Glutamatergic neuron (in vitro differentiated cells): ENCODE measurements at places on chromosomes 4 and X.

GRCh38 chr4:139374251-139374650, 72.0 kb upstream of the NDUFC1 start:
- DNase-seq = no peak

- DNase-seq = no peak
Observed at GRCh38 chr4:101328063-101328602, 19.2 kb downstream of the PPP3CA start.

- no peak for DNase-seq
Observed at GRCh38 chr4:47500776-47501175, 15.7 kb downstream of the ATP10D start.

DNA sequence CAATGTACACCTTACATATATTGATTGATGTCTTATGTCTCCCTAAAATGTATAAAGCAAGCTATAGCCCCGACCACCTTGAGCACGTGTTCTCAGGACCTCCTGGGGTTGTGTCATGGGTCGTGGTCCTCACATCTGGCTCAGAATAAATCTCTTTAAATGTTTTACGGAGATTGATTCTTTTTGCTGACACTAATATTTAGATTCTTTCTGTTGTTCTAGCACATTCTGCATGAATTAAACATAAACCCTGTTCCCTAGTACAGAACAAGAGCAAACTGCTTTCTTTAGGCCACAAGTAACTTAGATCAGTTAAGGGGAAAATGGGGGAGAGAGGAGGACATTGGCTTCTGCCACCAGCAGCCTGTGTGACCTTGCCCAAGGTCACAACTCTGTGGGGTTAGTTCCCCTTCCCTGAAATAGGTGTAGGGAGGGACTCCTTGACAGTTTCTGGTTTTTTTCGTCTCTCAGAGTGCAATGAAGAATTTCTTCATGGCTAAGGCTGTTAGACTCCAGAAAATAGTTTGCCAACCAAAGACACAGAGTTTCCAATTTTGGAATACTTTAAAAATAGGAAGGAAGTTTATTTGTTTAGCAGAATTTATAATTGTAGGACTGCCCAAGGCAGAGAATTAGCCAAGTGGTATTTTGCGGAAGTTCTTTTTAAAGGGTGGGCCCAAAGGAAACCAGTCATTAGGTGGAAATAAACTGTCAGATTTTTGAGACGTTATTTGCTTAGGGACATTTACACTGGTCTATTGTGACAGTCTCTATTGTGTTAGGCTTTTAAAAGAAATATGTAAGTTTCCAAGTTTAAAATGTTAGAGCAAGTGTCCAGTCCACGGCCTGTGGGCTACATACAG, 29.4 kb downstream of the PTTG2 start:
- DNase-seq = no peak

DNA sequence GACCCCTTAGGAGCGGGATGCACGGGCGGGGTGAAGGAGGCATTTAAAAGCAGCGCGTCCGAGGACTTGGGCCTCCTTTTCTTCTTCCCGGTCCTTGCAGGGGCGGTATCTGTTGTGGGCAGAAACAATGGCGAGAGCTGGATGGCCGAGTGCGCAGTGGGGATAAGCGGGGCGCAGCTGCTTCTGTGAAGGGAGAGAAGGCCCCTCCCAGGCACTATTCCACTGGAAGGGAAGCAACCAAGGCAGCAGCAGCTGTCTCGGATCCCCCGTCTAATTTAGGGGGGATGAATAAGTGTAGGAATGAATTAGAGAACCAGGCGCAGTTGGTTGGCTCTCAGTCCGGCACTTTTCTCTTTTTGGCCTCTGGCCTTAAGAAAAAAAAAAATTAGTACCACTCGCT, 995 bp downstream of the SMARCA5 start:
- DNase-seq = peak; percentile 77

DNA sequence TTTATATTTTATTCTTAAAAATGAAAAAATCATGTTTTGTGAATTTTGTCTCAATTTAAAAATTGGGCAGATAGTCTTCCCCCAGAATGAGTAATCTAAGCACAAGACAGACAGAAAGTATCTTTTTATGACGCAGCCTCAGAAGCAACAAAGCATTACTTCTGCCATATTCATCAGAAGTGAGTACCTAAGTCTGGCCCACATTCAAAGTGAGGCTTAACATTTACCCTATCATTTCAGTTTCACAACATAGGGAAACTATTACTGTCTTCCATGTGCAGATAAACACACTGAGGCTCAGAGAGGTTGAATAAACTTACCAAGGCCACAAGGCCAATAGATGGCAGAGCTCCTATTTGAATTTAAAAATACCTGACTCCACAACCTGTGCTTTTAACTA, 4.4 kb upstream of the PRDX4 start:
- DNase-seq = no peak

DNA sequence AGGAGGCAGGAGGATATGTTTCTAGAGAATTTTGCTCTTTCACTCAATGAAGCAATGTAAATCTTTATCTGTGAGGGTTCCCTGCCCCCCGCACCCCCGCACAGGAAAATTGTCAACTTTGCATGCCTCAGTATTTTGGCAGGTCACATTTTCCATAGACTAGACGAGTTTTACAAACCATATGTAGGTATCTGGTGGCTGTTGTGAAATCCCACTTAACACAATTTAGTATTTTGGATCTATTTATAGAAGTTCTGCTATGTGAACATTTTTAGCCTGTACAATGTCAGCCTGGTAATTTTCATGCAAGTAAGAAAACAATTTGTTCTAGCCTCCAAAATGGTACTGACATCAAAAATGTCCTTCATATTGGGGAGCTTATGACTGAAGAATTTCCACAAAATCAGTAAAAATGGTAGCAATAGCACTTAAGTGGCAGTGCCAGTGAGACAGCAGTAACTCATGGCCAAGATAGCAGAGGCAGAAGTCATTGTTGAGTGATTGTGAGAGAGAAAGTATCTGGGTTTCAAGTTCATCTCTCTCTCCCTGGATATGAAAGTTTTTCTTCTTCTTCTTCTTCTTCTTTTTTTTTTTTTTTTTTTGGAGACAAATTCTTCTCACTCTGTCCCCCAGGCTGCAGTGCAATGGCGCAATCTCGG, 12.4 kb upstream of the FRYL start:
- DNase-seq = no peak

DNA sequence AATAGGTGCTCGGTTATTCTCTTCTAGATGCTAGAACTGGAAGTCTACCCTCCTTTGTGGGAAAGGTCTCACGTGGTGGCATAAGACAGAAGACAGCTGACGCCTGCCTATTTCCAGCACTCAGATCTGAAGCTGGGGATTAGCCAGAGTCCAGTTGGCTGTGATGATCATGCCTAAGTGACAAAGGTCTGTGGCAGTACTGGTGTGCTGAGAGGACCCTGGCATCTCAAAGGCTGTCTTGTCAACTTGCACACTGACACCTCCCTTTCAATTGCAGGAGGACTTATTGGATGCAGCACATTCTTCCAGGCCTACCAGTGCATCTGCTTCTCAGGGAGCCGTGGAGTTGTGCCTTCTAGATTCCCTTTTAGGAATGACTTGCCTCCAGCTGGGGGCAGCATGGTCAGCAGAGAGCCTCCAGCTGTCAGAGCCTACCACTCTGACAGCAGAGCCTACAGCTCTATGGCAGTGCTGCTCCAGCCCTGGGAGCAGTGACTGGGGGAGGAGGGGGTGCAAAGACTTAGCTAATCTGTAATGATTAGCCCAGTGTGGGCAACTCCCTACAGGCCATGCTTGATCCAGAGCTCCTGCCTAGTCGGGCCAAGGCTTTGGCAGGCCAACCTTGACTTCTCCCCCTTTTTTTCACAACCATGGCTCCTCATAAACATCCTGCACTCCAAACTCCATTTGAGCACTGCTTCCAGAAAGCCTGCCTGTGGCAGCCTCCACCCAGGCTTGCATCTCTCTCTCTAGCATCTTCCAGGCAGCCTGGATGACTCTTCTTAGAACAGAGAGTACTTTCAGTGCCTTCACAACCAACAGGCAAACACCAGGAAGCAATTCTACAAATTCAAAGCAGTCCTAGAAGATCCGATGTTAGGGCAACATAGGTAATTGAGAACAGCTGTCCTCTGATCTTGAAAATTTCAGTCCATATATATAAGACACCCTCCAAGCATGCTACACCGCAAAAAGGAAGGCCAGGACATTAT, 13.8 kb upstream of the FGFBP2 start:
- DNase-seq = peak; percentile 30

DNA sequence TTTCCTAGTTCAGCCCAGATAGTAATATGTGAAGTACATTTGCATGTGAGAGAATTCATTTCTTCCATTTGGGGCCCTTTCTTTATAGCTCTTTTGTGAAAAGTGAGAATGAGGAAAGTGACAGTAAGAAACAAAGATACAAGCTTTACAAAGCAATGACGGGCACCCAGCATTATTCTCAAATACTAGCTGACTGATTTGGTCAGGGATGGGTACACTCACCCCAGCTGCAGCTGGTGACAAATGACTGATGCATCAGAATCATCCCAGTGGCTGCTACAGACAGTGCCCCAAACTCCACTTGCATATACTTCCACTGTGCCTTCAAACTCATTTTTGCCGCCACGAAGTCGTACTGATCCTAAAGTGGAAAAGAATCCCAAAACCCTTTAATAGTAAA, 14.8 kb downstream of the PRSS12 start:
- no peak for DNase-seq

GRCh38 chrX:110252711-110253110, 65.2 kb downstream of the AMMECR1 start:
- no peak for DNase-seq

- DNase-seq = no peak
Observed at GRCh38 chrX:74147439-74147838, 156.5 kb upstream of the ZCCHC13 start.

- no peak for DNase-seq
Observed at GRCh38 chr4:134117392-134118183, 84.0 kb downstream of the PABPC4L start.

DNA sequence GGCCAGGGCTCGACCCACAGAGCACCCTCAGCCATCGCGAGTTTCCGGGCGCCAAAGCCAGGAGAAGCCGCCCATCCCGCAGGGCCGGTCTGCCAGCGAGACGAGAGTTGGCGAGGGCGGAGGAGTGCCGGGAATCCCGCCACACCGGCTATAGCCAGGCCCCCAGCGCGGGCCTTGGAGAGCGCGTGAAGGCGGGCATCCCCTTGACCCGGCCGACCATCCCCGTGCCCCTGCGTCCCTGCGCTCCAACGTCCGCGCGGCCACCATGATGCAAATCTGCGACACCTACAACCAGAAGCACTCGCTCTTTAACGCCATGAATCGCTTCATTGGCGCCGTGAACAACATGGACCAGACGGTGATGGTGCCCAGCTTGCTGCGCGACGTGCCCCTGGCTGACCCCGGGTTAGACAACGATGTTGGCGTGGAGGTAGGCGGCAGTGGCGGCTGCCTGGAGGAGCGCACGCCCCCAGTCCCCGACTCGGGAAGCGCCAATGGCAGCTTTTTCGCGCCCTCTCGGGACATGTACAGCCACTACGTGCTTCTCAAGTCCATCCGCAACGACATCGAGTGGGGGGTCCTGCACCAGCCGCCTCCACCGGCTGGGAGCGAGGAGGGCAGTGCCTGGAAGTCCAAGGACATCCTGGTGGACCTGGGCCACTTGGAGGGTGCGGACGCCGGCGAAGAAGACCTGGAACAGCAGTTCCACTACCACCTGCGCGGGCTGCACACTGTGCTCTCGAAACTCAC, 3.6 kb downstream of the MID1IP1 start:
- peak; percentile 34 for DNase-seq

- no peak for DNase-seq
Observed at GRCh38 chr4:11505221-11505971, 76.7 kb upstream of the HS3ST1 start.

DNA sequence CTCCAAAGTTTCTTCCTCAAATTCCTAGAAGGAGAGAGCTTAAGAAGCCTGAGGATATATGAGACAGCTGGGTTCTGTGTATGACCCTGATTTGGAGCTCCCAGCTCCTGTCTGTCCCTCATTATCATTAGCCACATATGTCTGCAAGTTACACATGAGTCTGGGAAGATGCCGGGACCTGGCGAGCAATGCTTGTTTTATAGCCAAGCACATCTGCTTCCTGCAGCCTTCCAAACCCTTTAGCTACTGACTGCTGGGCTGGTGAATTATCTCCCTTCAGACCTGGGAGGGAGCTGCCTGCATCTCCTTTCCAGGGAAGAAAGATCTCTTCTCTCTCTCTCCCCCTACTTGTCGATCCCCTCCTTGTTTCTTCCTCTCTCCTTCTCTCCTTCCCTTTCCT, 556.7 kb upstream of the BOD1L1 start:
- no peak for DNase-seq

DNA sequence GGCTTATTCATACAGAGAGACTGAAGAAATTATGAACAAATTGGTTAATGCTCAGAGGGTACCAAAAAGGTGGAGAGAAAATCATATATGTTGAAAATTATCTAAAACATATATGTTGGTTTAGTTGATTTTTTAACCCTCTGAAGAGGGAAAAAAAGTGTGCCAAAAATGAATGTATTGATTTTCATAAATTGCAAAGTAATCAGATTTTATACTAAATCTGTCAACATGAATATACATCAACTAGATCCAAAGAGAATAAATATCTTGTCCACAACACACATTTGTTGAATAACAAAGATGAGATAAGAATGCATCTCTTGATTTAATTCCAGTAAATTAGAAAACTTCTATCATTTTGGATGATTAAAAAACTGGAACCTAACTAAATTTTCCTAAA, 125.3 kb upstream of the TACR3 start:
- no peak for DNase-seq

GRCh38 chr4:4440333-4441061, 53.6 kb downstream of the NSG1 start:
- DNase-seq = no peak

DNA sequence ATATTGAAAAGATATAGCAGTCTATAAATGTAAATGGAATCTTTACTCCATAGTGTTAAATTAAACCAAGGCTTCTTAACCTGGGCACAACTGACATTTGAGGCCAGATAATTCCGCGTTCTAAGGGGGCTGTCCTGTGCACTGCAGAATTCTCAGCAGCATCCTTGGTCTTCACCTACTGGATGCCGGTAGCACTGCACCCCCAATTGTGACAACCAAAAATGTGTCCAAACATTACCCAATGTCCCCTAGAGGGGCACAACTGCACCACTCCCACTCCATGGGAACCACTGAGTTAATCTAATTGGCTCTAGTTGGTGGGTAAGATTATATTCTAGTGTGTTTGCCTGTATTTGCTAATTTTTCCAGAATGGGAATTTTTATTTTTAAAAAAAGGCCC, 16.6 kb downstream of the AP1S2 start:
- DNase-seq = no peak

DNA sequence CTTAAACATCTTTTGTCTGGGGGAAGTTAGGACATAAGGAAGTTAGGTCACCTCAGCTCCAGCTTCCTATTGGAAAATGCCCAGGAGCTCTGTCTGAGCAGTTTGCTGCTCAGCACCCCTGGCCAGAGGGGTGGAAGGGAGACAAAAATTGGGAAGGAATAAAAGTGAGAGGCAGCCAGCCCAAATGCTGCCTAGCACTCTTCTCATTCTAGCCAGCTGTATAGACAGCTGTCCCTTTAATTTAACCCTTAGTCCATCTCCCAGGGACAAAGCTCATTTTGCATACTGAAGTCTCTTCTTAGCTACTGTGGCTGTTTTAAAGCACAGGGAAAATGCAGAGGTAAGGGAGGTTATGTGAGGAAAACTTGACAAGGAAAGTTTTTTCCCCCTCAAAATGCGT, 89.5 kb upstream of the CITED1 start:
- DNase-seq = no peak

- no peak for DNase-seq
Observed at GRCh38 chrX:134526399-134526798, 66.4 kb downstream of the HPRT1 start.

GRCh38 chr4:15457406-15458201, 12.1 kb upstream of the CC2D2A start:
- no peak for DNase-seq

- DNase-seq = no peak
Observed at GRCh38 chr4:76058888-76059426, 15.6 kb upstream of the ART3 start.

GRCh38 chrX:72478853-72479252, 93.8 kb downstream of the HDAC8 start:
- DNase-seq = no peak
